Sciatic nerve (tissue), 2 donors: ENCODE measurements at places on chromosomes 16 and 17.

DNA sequence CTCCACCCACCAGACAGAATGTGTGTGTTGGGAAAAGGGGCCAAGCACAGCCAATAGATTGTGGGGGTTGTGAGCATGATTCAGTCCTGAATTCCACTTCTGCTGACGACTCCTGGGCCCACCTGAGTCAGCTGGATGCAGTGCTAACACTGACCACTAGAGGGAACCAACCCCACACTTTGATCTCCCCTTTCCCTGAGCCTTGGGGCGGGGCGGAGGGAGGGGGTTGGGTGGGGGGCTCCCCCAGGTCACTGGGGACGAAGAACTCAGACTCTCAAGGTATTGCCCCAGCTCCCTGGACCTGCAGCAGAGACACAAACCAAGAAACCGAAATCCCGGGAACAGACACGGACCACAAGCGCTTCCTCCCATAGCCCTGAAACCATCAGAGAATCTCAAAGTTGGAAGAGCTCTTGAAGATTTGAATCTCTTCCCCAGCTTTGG, 621 bp upstream of the CSHL1 start:
- peak; percentile 69 for DNase-seq

- no peak for DNase-seq
Observed at GRCh38 chr16:19424478-19424877, 6.8 kb downstream of the TMC5 start.

DNA sequence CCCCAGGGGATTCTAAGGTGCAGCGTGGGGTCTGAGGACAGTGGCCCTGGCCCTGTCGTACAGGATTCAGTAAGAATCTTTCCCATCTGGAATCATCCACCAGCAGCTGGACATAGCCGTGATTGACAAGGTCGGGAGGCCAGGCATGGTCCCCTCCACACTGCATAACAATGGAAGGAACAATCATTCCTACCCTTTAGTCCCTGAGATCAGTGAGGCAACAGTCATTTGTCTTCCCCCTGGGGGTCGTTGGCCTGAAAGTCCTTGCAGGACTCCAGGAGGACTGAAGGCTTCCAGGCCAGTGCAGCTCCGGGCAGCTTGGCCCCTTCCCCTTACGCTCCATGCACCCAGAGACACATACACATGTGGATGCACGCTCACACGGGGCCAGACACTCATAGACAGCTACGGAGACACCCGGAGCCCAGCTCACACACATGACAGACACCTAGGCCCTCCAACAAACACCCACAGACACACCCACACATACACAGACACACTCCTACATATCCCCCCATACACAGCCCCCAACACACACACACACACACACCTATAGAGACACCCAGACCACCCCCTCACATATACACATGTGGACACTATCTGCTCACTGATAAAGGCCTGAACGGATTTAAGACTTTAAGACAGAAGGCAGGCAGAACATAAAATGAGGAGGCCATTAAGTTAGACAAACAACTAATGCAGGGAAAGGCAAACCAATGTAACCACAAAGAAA, 42.9 kb downstream of the LITAF start:
- no peak for DNase-seq

DNA sequence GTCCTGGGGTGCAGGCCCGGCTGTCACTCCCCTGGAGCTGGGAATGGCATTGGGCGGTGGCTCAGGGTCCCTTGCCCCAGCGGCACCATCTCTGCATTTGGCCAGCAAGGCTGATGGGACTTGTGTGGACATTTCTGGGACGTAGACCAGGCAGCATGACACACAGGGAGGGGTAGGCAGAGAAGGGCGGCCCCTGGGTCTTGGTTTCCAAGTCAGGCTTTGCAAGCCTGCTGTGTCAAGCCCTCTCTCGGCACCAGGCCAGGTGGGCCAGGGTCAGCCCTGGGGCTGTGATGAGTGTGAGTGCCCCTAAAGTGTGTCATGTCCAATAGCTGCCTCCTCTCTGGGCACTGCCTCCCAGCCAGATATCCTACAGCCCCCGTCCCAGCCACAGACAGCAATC, 335.2 kb downstream of the SEC14L1 start:
- DNase-seq, result peak; percentile 63

DNA sequence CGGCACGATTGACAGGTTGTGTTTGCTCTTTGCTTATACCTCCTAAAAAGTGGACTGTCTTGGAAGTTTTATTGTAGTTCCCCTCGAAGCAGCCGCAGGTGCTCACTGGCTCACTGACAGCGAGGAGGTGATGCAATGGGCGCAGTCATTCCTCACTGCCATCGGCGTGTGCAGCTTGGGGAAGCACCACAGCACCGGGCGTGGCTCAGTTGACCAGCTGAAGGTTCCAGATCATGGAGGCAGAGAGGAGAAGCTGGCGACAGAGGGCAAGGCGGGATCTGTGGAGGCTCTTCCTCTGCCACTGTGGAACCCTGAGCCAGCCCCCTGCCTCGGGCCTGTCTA, 72.1 kb upstream of the TNRC6C start:
- no peak for DNase-seq

- no peak for DNase-seq
Observed at GRCh38 chr16:71628810-71629209, 2.8 kb downstream of the MARVELD3 start.

DNA sequence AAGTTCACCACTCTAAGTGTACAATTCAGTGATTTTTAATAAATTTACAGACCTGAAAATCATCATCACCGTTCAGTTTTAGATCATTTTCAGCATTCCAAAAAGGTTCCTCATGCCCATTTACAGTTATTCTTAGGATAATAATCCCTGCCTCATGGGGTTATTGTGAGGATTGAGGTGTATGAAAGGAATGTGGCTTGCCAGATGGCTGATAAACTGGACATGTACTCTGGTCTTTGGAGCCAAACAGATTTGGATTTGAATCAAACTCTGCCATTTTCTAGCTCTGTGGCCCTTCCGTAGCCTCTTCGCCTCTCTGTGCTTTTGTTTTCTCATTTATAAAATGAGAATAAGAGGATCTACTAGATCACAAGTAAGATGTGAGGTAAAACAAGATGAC, 53.9 kb upstream of the GPRC5B start:
- DNase-seq, result no peak

DNA sequence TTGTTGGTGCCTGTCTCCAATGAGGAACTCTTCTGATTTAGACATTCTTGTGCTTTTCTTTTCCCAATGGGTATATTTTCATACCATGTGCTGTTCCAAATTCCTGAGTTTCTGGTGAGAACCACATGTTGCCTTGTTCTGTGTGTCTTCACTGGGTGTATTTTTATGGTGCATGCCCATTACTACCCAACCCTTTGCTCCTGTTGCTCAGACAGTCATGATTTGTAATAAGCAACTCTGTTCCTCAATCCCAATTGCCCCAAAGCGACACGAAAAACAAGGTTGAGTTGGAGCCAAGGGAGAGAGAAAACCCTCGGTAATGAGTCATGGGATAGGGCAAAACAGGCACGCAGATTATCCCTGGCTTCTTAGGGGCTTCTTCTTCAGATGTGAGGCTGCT, 101.8 kb downstream of the ABCA8 start:
- no peak for DNase-seq

DNA sequence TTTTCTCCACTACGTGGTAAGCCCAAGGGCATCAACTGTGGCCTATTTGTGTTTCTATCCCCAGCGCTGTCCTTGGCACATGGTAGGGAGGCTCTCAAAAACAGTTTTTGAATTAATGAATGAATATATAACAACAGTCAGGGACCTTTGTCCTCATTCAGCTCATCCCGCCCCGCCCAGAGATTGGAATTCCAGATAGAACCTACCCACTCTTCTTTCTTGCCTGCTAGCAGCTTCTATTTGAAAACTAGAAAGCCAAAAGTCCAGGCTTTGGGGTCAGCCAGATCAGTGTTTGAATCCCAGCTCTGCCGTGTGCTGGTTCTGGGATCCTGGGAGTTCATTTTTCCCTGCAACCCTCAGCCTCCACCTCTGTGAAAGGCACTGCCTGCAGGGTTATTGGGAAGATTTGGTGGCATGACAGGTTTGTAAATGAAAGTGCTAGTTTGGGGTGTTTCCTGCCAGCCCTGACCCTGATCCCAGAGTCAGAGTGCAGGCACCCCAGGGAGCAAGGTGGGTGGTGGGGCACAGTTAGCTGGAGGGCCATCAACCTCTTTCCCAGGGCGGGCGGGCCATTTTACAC, 4.5 kb downstream of the NHERF1 start:
- no peak for DNase-seq

GRCh38 chr17:34719569-34719968, 140.2 kb downstream of the TMEM132E start:
- no peak for DNase-seq

DNA sequence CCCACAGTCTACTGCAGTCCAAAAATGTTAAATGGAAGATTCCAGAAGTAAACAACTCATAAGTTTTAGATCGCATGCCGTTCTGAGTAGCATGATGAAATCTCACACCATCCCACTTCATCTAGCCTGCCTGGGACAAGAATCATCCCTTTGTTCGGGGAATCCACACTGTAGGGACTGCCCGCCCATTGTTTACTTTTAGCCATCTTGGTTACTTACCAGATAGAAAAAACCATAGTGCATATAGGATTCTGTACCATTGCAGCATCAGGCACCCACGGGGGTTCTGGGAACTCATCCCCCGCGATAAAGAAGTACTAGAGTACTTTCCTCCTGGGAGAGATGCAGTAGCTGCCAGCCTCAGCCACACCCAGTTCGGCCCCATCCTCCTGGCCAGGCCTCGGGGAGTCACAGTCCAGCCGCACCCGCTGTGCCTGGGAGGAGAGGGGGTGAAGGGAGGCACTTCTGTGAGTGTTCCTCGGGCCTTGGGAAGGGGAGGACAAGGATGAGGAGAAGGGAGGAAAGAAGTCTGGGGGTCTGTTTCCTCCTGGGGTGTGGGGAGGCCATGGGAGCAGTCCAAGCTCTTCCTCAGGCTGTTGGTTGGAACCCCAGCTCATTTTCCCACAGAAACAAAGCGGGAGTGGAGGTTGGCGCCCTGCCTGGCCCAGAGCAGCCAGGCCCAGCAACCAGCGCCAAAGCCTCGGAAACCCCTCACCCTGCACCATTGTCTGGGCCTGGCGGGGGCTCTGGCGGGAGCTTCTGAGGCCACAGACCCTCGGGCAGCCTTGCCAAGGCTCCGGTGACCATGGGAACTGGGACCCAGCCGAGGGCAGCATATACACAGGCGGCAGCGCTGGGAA, 8.9 kb downstream of the TRIM47 start:
- peak; percentile 80 for DNase-seq

DNA sequence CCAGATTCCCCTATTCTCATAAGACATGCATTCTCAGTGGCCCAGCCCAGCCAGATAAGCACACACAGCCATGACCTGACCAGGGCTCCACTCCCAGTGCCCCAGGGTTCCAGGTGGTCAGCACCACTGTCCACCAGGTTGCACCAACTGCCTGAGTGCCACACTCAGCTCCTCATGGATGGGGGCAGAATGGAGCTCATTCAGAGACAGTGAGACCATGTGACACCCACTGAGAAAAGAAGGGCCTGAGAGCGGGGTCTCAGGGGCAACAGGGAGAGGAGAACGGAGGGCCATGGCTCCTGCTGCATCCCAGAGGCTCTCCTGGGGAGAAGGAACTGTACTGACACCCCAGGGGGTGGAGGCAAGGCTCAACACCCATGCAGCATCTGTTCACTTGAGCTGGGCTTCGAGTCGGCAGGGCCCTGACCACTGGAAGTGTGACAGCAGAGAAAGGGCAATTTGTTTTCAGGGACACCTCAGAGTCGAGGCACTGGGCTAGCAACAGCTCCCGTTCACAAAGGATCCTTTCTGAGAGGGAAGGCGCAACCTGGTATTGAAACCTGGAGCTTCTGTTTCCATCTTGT, 18.7 kb upstream of the SLC38A8 start:
- DNase-seq, result peak; percentile 49

GRCh38 chr17:54372069-54372749, 528.4 kb upstream of the TOM1L1 start:
- no peak for DNase-seq

GRCh38 chr16:2768403-2769089, 8.5 kb downstream of the ELOB start:
- DNase-seq, result peak; percentile 76

DNA sequence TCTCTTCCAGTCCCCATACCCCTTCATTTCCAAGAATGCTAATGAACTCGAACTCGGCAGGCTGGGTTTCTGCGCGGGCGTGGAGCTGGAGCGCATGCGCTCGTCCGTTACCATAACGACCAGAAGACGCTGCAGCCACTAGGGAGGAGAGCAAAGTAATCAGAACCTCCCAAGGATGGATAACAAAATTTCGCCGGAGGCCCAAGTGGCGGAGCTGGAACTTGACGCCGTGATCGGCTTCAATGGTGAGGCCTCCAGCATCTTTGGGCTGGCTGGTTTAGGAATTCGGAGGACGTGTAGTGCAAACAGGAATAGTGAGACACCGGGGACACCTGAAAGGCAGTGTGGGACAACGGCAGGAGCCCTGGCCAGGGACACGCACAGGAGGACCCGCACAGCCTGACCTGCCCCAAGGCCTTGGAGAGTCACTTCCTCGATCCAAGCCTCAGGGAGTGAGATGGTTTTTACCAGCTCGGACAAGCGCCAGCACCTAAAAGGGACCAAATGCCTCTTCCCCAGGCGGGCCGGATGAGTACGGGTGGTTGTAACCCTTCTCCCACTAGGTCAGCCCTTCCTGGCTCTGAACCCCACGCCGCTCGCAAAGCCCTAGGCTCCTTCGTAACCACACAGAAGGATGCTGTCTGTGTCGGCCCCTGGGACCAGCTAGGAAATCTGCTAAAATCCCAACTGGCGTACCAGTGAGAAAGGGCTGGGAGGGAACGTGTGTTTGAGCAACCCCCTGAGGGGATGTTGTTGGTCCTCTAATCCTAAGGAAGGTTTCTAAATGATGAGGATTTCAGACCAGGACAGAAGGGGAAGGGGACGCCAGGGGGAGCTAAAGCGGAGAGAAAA, at the start of gene CFAP52:
CFAP52 (plus strand) TSS at position 122 of the 852 bp plus-strand sequence; CDS start at position 176, 54 bp downstream.
- peak; percentile 89 for DNase-seq

DNA sequence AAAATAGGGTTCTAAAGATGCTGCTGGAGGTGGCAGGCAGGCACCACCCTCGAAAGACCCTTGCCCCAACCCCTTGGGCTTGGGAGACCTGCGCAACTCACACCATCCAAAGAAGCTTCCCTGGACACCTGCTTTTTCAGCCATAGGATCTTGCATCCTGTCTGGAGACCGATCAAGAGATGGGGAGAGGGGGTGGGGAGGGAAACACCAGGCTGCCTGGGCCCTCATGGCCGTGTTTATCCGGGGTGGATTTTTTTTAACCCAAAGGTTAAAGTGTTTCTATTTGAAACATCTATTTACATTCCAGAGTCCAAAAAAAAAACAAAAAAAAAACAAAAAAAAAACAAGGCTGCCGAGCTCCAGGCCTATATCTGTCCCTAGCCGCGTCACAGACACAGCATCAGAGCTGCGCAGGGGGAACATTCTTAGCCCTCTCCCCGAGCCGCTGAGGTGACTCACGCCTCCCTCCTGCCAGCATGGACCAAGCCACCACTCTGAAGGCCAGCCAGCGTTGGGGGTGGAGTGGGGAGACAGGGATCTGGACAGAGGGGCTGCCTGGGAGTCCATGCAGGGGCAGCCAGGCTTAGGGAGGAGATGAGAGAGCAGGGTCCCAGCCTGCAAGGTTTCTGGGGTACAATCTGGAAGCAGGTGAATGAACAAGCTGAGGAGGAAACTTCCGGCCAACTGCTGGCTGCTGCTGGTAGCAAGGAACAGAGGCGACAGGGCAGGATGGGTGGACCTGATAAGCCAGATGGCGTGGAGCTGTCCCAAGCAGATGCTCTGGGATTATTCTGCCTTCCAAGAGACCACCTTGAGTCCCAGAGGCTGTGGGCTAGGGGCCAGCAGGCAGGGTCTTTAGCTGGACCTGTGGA, 14.8 kb downstream of the HDAC5 start:
- peak; percentile 79 for DNase-seq
